ENCODE measurements at places on chromosomes 7 and 10.

- DNase-seq = no peak
These were observed 165.0 kb upstream of the CNTNAP2 start for GRCh38 chr7:145951566-145951965.

DNA sequence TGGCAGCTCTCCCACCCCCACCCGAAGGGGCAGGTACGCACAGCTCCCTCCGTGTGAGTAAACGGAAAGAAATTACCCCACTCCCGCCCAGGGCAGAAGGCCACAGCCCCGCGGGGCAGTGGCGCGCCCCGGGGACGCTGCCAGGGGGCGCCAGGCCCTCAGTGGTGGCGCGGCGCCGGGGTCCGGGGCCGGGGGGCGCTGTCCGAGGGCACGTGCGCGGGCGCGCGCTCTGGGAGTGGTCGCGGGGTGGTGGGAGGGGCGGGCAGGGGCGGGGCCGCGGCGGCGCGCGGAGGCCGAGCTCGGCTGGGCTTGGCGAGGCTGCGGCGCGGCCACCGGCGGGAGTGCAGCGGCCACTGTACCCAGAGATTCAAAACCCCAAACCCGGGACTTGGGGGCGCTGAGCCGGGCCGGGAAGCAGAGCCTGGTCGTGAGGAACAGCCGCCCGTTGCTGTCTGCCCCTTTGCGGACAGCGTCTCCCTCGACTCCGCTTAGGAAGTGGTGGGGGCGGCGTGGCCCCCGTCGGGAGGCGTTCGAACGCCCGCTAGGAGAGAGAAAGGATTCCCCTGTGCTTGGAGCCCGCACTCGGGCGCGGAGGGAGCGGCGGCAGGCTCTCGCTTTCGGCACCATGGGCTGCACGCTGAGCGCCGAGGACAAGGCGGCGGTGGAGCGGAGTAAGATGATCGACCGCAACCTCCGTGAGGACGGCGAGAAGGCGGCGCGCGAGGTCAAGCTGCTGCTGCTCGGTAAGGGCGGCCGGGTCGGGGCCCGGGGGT, at the start of gene GNAI1:
TSS of gene GNAI1 (plus strand) at position 296 of the 773 bp plus-strand sequence. CDS start at position 626, 330 bp downstream.
- DNase-seq = peak; percentile 28

GRCh38 chr10:91378061-91378460, 32.1 kb upstream of the HECTD2 start:
- peak; percentile 5 for DNase-seq

- DNase-seq = no peak
These were observed 82.6 kb downstream of the DNMBP start for GRCh38 chr10:99926925-99927720.

GRCh38 chr7:134690614-134691504, 44.2 kb downstream of the BPGM start:
- DNase-seq = no peak

GRCh38 chr7:47807756-47808155, 140.5 kb downstream of the PKD1L1 start:
- DNase-seq = no peak

DNA sequence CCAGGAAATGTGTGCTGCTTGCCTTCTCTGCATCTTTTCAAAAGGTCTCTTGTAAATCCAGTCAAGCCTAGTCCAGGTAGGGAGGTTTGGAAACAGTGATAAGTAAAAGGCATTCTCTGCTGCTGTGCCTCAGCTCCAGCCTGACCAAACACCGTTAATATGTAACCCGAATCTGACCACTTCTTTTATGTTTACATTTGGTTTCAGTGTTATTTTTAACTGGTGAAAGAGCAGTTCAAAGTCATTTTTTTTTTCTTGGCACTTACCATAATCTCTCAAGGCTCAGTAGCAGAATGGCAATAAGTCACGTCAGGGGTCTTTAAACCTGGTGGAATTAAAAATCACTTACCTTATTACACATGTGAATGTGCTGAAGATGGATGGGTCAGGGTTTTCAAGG, 216.8 kb downstream of the PTEN start:
- no peak for DNase-seq

DNA sequence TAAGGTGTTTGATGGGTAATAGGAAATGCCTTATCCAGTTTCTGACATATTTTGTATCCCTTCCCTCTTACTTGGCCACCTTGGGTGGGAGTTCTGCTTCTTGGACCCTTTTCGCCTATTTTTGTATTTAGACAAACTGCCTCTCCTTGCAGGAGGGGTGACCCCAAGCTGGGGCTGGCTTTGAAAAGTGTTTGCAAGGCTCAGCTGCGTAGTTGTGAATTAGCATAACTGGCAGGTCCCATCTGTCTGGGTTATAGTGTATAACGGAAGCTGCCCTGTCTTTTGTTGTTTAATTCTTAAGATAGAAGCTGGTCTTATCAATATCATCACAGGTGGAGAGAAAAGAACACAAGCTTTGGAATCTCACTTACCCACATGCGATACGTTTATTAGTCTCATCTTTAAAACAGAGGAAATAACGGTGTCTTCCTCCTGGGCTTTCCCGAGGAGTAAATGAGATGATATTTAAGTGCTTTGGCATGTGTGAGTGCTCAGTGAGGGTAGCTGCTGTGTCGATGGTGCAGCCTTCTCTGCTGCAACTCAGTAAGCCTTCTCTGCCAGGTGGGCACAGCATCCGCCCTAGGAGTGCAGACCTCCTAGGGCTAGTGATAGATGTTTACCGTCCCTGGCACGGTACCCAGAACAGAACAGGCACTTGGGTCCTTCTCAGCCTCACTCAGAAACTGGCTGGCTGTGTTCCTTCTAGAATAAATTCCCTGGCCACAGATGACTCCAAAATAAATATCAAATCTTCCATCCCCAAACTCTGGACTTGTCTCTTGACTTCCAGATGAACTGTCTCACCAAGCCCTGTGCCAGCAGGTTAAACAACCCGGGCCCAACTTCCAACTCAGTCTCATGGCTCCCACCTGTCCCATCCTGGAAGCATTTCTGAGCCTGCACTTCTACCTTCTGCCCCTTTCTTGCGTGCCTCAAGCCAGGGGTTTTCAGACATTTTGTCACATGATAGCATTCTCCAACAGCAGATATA, 227.3 kb downstream of the GFRA1 start:
- DNase-seq = no peak

DNA sequence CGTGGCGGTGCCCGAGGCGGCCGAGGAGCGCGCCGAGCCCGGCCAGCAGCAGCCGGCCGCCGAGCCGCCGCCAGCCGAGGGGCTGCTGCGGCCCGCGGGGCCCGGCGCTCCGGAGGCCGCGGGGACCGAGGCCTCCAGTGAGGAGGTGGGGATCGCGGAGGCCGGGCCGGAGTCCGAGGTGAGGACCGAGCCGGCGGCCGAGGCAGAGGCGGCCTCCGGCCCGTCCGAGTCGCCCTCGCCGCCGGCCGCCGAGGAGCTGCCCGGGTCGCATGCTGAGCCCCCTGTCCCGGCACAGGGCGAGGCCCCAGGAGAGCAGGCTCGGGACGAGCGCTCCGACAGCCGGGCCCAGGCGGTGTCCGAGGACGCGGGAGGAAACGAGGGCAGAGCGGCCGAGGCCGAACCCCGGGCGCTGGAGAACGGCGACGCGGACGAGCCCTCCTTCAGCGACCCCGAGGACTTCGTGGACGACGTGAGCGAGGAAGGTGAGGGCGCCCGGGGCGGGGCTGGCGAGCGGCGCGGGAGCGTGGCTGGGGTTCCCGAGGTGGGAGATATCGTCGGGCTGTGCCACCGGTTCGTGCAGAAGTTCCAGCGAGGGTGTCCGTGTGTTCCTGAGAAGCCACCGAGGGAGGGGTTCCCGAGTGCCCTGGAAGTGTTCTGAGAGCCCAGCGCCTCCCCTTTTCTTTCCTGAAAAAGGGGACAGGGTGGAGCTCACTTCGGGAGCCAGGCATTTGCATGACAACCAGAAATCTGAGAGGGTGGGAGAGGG, 495 bp downstream of the EIF3B start:
- peak; percentile 19 for DNase-seq

DNA sequence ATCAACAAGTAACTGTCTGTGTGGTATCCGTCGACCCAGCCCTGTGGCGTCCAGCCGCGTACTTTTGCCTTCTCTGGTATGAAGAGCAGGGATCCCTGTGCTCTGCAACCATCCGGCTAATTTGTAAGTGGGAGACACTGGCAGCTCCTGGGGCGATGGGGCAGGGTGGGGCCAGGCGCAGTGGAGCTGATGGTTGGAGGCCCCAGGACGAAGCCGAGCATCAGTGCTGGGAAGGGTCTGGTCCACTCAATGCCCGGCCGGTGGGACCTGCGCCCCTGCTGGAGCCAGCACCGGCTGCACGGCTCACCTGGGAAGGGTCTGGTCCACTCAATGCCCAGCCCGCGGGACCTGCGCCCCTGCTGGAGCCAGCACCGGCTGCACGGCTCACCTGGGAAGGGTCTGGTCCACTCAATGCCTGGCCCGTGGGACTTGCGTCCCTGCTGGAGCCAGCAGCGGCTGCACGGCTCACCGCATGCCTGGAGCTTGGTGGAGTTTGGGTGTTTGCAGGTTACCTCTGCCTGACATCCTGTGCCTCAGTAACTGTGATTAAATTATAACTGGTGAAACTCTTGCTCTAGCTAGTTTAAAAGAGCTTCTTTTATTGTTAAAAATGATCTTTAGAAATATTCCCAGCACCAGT, 96.1 kb downstream of the NKX6-2 start:
- DNase-seq = no peak

GRCh38 chr7:49091089-49091488, 166.7 kb downstream of the CDC14C start:
- no peak for DNase-seq

DNA sequence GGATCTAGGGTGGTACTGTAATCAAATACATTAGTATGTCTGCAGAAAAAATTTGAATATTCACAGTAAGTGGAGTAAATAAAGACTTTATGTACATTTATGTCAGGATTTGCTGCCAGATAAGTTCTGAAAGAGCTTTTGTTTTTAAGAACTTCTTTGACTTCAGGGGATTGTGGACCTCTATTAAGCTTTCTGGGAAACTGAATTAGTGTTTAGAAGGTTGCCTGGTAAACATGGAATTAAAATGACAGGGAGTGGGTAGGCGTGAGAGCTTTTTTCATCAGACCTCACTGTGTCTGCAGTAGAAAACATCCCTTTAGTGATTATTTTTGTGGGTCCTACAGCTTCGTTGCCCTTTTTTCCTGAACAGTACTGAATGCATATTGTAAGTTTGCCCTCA, 15.7 kb downstream of the SDHAF3 start:
- DNase-seq = no peak

- no peak for DNase-seq
These were observed 103.9 kb upstream of the STK17A start for GRCh38 chr7:43479042-43479441.

DNA sequence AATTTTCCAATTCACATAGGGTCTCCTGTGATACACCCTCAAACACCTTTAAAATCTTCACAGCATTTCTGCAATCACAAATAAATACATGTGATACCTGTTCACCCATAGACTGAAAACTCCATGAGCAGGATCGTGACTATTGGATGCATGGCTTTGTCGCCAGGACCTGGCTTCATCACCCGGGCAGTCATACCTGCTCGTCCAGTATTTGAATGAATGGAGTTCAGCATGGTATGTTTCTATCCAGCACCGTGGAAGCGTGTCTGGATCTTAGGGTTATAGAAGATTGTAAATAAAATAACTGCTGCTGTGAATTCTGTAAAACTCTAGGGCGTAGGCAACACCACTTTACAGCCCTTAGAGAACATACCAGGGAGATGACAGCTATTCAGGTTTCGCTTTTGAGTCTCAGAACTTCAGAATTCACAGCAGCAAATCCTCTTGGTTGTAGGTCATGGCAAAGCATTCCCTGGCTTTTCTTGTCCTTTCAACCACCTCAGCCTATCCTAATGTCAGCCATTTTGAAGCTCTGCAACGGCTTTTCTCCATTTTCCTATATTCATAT, 47.4 kb upstream of the USP6NL start:
- no peak for DNase-seq

- no peak for DNase-seq
These were observed 271.1 kb downstream of the ADARB2 start for GRCh38 chr10:1465993-1466764.

GRCh38 chr7:97868788-97869187, 3.4 kb downstream of the ASNS start:
- DNase-seq = no peak

GRCh38 chr10:104274762-104275721, 6.1 kb downstream of the GSTO2 start:
- peak; percentile 45 for DNase-seq
